ENCODE measurements at places on chromosomes 4 and X.

DNA sequence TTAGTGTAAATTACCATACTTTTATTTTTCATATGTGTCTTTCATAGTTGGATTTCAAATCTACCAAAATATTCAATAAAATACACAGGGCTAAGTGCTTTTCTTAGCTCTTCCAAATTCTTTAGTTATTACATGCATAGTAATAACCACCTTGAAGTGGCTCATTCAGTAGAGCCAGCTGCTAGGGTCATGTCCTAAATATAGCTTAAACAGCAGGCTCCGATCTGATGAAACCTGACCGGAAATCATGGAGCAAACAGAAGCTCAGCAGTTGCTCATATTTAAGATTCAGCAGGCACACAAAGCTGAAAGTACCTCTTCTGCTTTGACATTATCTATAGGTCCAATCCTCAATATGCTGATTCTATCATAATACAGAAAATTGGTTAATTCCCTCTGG, 1470.4 kb downstream of the ADGRL3 start:
- peak; percentile 44 for DNase-seq

- no peak for DNase-seq
Observed at GRCh38 chrX:54090880-54091279, 46.6 kb upstream of the PHF8 start.

- DNase-seq: no peak
Observed at GRCh38 chr4:40515398-40516293, 114.0 kb downstream of the RBM47 start.

DNA sequence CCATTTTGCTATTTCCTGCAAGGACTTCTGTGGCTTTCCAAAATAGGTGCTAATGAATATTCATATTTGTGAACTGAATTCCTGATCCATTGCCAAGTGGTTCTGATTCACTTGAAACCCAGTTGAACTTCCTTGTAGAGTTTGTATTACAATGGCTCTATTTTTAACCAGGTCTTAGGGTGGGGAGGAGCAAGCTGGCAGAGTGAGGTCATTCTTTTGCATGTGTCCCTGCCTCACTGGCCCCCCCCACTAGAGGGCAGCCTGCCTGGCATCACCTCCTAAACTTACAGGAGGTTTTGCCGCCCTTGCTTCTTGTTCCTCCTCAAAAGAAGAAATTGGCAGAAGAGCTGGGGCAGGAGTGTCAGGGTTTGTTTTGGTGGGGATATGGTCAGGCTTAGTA, 10.5 kb downstream of the PTTG2 start:
- peak; percentile 63 for DNase-seq

DNA sequence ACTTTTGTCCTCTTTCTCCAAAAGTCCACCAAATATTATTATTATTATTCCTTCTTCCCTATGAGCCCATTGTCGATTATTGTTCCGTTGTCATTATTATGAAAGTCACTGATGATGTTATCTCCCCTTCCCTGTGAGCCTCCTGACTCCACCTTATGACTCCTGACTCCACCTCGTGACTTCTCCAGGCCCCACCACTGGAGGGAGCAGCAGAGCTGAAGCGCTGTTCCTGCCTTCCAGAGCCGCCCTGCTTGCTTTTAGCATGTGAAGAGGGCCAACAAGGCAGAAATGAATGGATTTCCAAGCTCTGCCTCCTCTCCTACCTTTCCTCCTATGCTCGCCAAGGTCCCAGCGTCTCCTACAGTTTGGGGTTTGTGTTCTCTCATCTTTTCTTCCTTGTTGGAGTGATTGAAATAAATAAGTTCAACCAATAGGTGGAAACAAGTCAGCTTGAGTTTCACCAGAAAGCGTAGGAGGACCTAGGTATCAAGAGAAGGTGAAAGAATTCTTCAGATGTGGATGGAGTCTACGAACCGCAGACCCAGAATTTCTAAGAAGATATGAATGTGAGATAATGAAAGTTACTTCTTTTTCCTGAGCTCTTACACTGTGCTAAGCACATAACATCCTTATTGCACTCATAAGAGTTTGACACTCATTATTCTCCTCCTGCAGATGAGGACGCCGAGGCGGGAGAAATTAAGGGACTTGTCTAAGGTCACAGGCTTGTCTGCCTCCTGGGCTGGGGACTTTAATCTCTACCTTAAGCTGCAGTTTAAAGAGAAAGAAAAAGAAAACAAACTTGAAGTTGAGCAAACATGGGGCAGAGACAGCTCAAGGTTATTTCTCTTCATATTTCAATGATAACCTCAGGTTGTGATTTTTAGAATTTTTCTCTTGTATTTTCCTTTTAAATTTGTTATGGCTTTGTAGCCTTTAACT, 26.1 kb downstream of the IGSF1 start:
- DNase-seq: no peak

GRCh38 chrX:3549411-3549911, 164.0 kb downstream of the PRKX start:
- DNase-seq: peak; percentile 22

- no peak for DNase-seq
Observed at GRCh38 chr4:2630556-2631273, 94.3 kb downstream of the FAM193A start.

DNA sequence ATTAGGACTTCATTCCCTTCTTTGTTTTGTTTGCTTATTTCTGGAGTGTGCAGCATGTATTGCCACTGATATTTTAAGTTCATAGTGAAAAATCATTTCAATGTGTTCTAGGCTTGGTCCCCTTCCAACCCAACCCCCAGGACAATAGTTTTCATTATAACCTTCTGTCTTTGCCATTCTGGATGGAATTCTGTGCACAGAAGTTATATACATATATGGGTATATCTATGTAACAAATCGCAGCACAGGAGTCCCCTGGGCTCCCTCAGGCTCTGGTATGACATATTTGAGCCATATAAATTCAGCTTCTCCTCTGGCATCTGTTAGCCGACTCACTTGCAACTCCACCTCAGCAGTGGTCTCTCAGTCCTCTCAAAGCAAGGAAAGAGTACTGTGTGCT, at the start of gene TNMD:
Gene TNMD, plus strand, starts transcription at position 326 of the 400 bp plus-strand sequence. CDS start 83 bp downstream, outside the sequence.
- DNase-seq: peak; percentile 1

DNA sequence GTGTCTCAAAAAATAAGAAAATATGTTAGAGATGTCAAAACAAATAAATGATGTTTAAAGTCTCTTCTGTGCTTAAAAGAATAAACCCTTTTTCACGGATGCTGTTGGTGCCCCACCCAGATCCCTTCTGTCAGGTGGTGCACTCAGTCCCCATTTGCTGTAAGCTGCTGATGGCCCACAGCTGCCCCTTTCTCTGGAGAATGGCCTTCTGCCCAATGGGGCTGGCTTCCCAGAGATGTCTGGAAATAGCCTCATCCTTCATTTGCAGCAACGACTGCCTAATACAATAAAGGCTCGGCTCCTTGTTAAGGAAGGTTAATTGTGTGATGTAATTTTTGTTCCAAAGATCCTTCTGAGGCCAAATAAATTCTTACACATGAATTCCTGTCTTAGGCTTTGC, 31.8 kb downstream of the ETNPPL start:
- DNase-seq: no peak

- peak; percentile 36 for DNase-seq
Observed at GRCh38 chrX:134963041-134963440, 27.8 kb upstream of the SMIM10 start.

GRCh38 chrX:106959901-106960300, 39.7 kb downstream of the CLDN2 start:
- DNase-seq: peak; percentile 12

DNA sequence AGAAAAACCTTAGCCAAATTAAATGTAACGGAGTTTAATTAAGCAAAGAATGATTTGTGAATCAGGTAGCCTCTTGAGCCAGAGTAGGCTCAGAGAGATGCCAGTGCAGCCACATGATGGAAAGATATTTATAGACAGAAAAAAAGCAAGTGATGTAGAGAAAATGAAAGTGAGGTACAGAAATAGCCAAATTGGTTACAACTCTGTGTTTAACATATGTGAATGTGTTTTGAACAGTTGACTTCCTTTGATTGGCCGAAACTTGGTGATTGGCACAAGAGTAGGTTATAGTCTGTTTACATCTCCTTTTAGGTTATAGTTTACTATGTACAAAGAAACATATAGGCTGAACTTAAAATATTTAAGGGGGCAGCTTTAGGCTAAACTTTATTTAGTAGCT, 459.9 kb upstream of the BOD1L1 start:
- no peak for DNase-seq

DNA sequence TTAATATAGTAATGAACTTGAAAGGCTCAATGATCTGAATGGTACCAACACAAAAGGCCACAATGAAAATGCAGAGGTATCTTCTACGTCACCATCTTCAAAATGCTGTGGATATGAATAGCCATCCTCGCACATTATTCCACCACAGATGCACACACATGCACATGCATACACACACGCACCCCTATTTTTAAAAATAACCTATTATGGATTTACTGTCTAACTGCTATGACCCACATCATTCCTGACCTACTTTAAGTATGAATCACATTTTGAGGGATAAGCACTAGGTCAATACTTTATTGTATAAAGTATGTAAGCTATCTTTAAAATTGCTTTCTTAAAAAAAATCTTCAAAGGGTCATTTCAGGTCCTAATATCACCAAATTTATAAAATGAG, 24.4 kb upstream of the CORIN start:
- peak; percentile 90 for DNase-seq

GRCh38 chr4:11470438-11471045, 41.8 kb upstream of the HS3ST1 start:
- DNase-seq: no peak

GRCh38 chr4:24235618-24236017, 345.8 kb upstream of the PPARGC1A start:
- DNase-seq: no peak

- DNase-seq: no peak
Observed at GRCh38 chr4:1060621-1061020, 49.2 kb downstream of the FGFRL1 start.

DNA sequence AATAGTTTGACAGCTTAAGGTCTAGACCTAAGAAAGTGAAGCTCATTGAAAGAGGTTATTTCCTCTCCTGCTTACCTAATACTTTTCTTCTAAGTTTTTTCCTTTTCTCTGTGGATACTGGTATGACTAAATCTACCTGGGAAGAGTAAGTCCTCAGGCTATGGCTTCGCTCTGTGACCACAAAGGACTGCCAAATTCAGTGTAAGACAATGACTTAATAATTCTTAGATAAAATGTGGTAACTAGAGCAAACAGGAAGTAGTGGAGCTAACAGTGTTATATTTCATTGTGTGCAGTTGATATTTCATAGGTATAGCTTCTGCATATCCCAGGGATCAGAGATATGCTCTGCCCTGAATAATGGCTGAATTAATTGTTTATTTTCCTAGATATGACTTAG, 418.9 kb downstream of the CCSER1 start:
- no peak for DNase-seq

DNA sequence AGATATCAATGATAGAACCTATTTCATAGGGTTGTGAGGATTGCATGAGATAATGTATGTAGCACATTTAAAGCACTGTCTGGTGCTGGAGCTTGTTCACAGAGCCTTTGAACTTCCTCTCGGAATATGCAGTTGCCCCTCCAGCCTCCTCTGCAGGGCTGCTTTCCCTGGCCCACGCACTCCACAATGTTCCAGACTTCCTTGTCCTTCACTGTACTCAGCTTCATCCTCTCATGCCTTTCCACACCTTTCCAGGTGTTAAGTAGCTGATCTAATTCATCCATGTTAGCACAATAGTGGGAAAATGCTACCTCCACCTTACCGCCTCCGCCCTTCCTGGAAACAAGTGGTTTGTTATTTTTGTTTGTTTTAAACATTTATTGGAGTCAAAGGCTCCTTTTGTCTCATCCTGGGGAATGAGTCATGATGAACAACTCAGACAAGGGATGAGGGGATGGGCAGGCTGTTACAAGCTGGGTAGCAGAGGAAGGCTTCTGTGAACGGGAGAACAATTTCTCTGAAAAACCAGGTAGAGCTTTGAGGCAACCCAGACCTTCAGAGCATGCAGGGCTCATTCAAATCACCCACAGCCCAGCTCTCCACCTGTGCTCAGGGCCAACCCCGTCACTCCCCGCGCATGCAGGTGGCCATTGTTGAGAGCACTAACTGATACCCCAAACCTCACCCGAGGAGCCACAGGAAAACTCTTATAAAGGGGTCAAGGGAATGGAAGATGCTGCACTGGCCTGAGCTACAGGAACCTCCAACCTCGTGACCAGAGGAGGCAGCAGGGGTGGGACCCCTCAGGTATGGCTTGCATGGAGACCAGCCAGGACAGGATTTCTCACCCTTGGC, 84.9 kb upstream of the TBL1X start:
- DNase-seq: peak; percentile 31

GRCh38 chr4:14308229-14308651, 680.7 kb upstream of the BOD1L1 start:
- no peak for DNase-seq

GRCh38 chrX:96432647-96433046, 252.0 kb upstream of the DIAPH2 start:
- DNase-seq: peak; percentile 16

DNA sequence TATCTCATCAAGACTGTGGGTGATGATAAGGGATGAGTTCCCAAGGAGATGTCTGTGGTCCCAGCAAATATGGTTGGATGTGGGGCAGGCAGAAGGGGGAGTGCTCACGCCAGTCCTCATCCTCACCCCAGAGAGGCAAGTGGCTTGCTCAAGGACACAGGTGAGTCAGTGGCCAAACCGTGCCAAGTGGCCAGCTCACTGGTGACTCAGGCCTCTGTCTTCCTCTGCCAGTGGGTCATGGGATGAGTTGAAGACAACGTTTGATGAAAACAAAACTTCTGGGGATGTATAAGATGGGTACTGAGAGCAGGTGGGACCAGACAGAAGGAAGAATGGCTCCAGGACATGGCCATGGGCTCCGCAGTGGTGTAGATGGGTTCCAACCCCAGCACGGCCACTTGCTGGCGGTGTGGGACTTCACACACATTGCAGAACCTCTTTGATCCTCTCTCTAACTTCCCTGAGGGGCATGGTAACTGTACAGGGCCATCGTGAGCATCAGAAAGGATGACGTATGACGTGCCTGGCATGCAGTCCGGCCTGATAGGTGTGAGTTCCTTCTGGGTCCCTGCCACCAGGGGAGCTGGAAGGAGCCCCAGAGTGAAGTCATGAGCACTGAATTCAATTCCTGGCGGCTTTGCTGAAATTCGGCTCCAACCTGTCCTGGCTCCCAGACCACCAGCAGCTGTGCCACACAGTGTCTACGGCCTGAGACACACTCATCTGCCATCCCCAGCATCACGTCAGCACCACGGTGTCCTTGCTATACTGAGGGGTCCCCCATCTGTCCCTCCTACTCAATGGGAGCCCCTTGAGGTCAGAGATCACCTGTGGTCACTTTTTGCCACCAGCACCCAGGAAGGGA, 41.3 kb upstream of the GPR78 start:
- DNase-seq: peak; percentile 62

- DNase-seq: peak; percentile 82
Observed at GRCh38 chr4:74499986-74500781, 55.2 kb downstream of the AREG start.

GRCh38 chr4:17173300-17173699, 274.9 kb upstream of the LDB2 start:
- DNase-seq: no peak

GRCh38 chr4:22299678-22300077, 216.2 kb downstream of the ADGRA3 start:
- DNase-seq: no peak
